ENCODE measurements at places on chromosomes 6 and 20. TPM values are rescaled to one million over a fixed set of nuclear protein-coding genes. Genes with fewer than 3 reads are reported as not detected.

- no peak overlapping the region for H3K27ac ChIP-seq
- DNase-seq, result no peak
- H3K4me3 ChIP-seq, result no peak overlapping the region
- H3K36me3 ChIP-seq, result no peaks in the 10 kb centered on the region
- H3K27me3 ChIP-seq, result peaks cover 2% of the 10 kb centered on the region
Measured at GRCh38 chr6:37204014-37204751, 34.2 kb downstream of the PIM1 start.

DNA sequence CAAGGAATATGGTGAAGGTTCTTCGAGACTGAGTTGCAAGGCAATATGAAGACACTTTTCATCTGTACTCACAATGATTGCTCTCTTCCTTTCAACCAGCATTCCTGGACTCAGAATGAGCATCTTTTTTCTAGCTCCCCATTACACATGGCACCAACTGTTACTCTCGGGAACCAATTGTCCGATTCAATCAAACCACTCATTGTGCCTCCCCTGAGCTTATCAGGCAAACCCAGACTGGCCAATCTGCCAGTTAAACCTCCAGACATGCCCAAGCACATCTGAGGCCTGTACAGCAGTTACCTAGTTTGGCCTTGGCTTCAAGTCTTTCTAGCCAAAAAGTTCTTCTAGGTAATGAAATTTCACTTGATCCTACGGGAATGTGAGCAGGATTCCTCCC lies 164.1 kb downstream of the ID4 start:
- no peaks in the 10 kb centered on the region for H3K4me1 ChIP-seq
- no peak overlapping the region for H3K4me3 ChIP-seq
- H3K27me3 ChIP-seq, result no peaks in the 10 kb centered on the region
- DNase-seq, result no peak
- H3K36me3 ChIP-seq, result no peaks in the 10 kb centered on the region

Gene TRDN
- total RNA-seq, result 0.33 TPM

Gene SNAP91
- 4.3 TPM for total RNA-seq

DNA sequence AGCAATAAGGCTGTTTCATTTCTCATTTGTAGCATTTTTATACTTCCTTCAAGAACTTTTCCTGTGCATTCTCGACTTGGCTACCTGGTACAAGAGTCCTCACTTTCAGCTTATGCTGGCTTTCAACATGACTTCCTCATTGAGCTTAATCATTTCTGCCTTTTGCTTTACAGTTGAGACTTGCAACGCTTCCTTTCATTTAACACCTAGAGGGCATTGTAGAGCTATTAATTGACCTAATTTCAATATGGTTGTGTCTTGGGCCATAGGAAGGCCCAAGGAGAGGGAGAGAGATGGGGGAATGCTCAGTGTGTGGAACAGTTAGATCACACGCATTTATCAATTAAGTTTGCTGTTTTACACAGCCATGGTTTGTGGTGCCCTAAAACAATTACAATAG lies 37.2 kb downstream of the SLC22A2 start:
- no peak overlapping the region for H3K4me3 ChIP-seq
- H3K36me3 ChIP-seq, result no peaks in the 10 kb centered on the region

Gene LY6G6F
- not detected for total RNA-seq

Gene SNAI1
- total RNA-seq, result 10.4 TPM

- no peak overlapping the region for H3K27ac ChIP-seq
- H3K4me3 ChIP-seq, result no peak overlapping the region
- H3K4me1 ChIP-seq, result no peaks in the 10 kb centered on the region
- H3K36me3 ChIP-seq, result no peaks in the 10 kb centered on the region
- peaks cover 2% of the 10 kb centered on the region for H3K27me3 ChIP-seq
Measured at GRCh38 chr20:20303742-20304141, 64.2 kb upstream of the INSM1 start.

All from aorta (tissue), 5 donors.